Pancreas (tissue), 10 donors: ENCODE measurements at places on chromosomes 2 and 18.

GRCh38 chr2:80438686-80439085, 134.1 kb upstream of the LRRTM1 start:
- no peak for DNase-seq

DNA sequence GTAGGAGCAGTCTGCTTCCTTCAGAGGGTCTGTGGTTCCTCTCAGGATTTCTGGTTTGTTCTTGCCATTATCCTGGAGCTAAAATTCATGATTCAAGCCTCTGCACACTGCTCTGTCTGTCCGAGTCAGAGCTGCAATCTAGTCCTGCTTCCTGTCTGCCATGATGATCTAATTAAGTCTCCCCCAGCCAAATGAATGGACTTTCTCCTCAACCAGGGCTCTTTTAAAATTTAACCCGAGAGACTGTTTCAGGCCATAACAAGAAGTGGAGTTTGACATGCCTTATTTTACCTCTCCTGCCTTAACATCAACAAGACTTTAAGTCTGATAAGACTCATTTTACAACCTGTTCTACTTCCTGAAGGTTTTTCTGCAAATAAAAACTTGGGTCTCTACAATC, 1009.6 kb upstream of the DDX18 start:
- no peak for DNase-seq

DNA sequence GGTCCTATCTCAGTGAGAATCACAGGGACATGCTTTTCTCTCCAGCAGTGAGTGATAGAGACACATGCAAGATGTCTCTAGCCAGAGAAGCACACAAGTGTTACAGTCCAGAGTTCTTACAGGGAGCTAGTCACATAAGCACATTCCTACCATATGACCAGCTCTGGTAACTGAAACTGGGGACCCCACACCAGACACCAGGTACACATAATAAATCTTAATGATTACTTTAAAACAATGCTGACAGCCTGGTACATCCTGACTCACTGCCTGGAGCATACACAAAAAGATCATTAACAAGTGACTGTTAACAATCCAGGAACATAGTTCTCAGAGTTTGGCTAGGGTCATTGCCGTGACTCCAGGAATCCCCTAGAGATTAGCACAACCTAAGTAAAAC, 53.6 kb downstream of the GALNT1 start:
- DNase-seq = no peak

GRCh38 chr2:219527076-219527394, 12.8 kb downstream of the ASIC4 start:
- DNase-seq = peak; percentile 29

DNA sequence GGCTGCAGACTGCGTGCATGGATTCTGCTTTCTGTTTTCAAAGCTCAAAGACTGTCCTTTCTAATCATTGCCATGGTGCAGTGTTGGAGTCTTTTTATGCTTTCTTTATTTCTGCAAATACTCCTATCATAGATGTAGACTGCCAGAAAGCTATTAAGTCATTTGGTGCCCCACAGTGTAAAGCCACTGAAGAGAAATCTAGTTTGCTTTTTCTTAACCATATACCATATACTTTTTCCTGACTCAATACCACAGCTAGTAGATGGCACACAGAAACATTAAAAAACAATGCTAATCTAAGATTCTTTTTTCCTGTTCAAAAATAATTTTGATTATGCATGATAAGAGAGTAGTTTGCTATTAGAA, 109.9 kb upstream of the RAB27B start:
- DNase-seq = no peak

GRCh38 chr2:108082978-108083377, 96.7 kb downstream of the SLC5A7 start:
- no peak for DNase-seq

DNA sequence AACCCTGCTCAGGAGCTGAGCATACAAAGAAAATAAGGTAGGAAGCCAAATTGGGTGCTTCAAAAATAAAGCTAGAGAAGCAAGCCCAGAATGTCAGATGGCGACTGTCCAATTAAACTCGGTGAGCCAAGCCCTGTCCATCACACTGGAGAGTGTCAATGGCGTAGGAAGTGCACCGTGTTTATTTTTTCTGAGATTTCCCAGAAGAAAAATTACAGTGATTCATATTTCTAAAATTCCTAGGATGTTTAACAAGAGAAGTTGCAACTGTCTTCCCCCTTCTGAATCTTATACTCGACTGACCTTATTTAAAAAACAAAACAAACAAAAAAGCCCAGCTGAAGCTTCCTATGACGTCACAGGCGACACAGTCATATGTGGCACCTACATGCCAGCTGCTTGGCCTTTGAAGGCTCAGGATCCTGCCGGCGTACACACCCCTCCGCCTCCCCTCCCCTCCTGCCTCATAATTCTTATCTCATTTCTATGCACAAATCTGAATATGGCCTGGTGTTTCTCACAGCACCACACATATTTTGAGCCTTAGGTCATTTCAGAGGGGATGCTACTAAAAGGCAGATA, 60.8 kb downstream of the MBP start:
- peak; percentile 49 for DNase-seq

GRCh38 chr2:178025551-178026185, 46.9 kb downstream of the PDE11A start:
- no peak for DNase-seq

DNA sequence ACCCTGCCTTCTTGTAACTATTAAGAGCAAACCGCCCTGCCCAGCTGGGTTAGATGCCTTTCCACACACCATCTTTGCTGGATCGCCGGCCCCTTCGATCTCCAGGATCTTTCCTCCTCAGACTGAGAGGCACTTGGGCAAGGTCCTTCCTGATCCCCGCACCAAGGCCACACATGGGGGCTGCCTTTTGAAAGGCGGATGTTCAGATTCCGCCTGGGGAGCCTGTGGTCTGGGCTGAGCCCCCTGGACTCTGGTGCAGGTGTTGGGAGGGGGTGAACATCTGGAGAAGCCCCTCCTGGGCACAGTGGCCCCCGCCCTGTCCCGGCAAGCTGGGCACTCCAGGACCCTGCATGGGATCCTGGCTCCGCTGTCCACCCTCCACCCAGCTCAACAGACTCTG, 135.4 kb upstream of the HDAC4 start:
- no peak for DNase-seq

DNA sequence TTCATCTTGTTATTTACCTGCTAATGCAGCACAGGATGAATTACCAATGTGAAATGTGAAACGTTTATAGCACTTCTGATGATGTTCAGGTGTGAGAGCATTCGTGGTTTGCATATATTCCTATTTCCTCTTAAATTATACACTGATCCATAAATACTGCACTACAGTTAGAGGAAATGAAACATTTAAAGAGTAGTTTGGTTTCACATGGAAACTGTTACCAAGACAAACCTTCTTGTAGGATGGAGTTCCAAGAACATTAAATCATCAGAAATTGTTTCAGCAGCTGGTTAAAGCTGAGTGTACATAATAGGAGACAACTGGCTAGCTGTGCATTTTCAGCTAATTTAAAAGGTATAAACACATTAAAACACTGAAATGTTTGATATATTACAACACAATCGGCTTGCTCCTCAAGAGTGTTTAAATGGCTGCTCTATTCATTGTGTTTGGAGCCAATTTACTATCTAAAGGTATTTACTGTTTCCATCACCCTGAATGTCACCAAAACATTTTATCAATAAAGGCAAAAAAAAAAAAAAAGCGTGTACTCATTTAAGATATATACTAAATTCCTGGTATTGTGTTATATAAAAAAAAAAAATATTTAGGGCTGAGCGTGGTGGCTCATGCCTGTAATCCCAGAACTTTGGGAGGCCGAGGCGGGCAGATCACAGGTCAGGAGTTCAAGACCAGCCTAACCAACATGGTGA, 100.6 kb downstream of the DYM start:
- DNase-seq = no peak

DNA sequence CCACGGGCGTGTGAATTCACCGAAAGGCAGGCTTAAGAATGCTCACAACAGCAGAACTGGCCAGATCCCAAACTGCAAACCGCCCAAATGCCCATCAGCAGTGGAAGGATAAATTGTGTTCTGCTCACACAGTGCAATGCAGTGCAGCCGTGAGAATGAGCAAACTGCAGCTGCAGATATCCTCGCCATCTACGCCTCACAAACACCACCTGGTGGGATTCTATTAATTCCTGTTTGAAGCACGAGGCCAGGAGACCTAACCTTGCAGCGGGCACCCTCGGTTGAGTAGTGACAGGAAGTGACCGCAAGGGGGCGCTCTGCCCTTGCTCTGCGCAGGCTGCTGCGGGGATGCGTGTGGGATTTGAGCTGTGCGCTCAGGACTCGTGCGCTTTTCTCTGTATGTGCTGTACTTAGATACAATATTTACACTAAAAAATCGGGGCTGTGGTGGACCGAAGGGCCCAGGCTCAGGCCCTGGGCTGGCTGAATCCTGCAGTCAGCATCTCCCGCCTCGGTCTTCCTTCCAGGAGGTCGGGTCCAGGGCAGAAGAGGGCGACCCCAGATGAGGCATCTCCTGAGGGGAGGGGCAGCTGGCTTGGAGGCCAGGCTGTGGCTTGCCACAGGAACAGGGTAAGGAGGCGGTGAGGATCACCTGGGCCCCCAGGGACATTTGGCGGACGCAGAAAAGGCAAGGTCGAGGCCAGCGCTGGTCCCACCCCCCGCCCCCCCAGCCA, 19.8 kb upstream of the PDIA6 start:
- peak; percentile 83 for DNase-seq

DNA sequence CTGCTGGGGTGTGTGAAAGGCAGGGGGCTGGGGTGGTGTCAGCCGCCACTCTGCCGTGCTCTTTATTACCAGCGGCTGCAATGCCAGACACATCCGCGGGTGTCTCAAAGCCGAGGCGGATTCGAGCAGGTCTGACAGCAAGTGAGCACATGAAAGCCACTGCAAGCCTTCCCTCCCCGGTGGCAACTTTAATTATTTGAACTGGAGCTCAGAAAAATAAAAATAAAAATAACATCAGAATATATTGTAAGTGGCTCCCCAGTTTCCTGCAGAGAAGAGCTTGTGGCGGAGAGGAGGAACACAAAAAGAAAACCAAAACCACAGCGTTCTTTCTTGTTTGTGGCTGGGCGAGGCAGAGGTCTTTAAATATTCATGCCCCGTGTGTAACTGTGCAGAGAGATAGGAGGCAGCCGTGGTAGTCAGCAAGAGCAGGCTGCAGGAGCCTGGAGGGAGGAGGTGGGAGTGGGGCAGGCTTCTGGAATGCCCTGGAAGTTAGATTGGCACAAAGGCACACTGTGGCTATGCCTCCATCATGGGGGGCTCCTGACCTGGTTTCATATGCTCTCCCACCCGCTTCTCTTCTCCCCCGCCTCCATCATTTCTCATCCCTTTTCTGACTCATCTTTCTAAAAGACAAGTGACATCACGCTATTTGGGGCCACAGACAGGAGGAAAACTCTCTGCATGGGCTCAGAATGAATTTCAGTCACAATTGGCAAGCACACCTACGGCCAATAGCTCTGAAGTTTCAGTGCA, 199.8 kb downstream of the CLIP4 start:
- no peak for DNase-seq

GRCh38 chr2:108612514-108613183, 78.4 kb downstream of the LIMS1 start:
- DNase-seq = no peak

- no peak for DNase-seq
Observed at GRCh38 chr18:10752382-10752781, 226.6 kb downstream of the NAPG start.

DNA sequence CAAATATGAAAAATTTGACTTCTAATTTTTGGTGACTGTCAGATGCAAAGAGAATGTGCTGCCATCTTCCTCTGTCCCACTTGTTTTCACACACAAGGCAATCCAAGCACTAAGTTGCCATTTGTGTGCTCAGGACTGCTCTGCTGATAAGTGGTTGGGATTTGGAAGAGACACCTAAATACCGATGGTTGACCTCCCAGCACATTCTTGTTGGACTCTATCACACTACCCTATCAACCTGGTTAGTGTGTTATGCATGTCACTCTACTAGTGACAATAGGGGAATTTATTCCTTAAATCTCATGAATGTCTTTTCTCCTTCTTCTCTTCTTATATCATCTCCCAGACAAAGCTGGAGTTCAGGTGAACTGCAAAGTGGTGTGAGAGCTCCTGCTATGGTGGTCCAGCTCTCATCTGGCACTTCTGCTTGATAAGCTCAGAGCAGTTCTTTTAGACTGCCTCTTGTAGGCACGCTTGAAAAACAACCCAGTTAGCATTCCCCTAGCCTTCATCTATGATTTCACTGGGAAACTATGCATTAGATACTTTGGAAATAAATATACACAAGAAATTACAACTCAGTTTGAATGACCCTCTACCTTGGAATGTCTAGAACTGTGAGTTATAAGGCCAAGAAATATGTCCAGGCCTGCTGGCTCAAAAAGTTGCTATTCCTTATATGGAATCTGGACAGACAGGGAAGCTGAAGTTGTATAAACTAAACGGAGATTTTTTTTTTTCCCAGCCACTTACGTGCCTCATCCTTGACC, 404.8 kb downstream of the MEIS1 start:
- DNase-seq = no peak

- no peak for DNase-seq
Observed at GRCh38 chr2:101415220-101415619, 27.9 kb upstream of the CREG2 start.

- DNase-seq = no peak
Observed at GRCh38 chr2:241803387-241804325, 5.3 kb upstream of the NEU4 start.

GRCh38 chr2:172332507-172332906, 94.9 kb upstream of the ITGA6 start:
- no peak for DNase-seq

DNA sequence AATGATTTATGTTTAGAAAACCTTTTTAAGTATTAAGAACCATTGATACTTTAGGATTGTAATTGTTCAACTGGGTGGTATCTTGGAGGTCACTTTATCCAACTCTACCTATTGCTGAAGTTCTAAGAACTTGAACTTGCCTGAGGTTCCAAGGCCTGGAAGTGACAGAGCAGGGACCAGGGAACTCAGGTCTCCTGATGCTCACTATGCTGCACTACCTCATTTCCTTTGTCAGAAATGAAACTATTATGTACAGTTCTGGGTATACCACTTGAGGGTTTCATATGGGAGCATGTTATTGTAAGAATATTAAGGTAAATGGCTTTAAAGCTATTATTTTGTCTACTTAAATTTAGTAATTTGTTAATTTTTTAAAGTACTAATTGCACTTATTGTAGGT, 3.0 kb downstream of the MBD5 start:
- no peak for DNase-seq
